Neural crest cell (in vitro differentiated cells): ENCODE measurements at places on chromosomes 4 and X.

DNA sequence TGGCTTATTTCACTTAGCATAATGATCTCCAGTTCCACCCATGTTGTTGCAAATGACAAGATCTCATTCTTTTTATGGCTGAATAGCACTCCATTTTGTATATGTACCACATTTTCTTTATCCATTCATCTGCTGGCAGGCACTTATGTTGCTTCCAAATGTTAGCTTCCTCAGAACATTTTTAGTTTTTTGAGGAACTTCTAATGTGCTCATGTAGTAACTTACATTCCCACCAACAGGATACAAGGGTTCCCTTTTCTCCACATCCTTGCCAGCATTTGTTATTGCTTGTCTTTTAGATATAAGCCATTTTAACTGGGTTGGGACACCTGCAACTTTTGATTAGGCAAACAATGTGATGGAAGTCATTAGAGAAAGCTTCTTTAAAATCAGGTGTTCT lies 454.2 kb downstream of the NLGN4X start:
- no peak for DNase-seq

GRCh38 chrX:101252634-101253033 lies 33.0 kb downstream of the DRP2 start:
- DNase-seq: no peak

GRCh38 chr4:169314906-169315305 lies 44.1 kb upstream of the SH3RF1 start:
- DNase-seq: no peak

GRCh38 chr4:112003231-112003907 lies 141.9 kb upstream of the FAM241A start:
- DNase-seq: no peak

- no peak for DNase-seq
These were observed 239.3 kb downstream of the GRIA2 start for GRCh38 chr4:157459785-157460184.

- DNase-seq: no peak
These were observed 557.6 kb upstream of the DIPK2B start for GRCh38 chrX:45758319-45758718.

GRCh38 chr4:112765317-112765974 lies 128.5 kb downstream of the LARP7 start:
- DNase-seq: no peak

DNA sequence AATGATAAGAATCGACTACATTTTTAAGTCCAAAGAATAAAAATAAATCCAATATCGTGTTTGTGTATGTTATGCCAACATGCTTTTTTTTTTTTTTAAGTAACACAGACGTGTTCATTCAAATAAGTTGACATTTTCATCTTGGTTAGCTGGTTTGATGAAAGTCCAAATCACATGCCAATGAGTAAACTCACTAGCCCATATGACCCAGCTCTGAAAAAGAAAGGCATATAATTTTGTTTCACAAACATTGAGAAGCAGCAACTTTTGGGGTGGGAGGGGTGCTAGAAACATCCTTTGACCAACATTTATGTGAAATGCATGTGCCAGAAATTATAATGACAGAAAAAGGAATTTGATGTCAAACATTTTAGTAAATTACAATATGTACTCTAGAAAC lies 61.6 kb upstream of the SPP1 start:
- no peak for DNase-seq

DNA sequence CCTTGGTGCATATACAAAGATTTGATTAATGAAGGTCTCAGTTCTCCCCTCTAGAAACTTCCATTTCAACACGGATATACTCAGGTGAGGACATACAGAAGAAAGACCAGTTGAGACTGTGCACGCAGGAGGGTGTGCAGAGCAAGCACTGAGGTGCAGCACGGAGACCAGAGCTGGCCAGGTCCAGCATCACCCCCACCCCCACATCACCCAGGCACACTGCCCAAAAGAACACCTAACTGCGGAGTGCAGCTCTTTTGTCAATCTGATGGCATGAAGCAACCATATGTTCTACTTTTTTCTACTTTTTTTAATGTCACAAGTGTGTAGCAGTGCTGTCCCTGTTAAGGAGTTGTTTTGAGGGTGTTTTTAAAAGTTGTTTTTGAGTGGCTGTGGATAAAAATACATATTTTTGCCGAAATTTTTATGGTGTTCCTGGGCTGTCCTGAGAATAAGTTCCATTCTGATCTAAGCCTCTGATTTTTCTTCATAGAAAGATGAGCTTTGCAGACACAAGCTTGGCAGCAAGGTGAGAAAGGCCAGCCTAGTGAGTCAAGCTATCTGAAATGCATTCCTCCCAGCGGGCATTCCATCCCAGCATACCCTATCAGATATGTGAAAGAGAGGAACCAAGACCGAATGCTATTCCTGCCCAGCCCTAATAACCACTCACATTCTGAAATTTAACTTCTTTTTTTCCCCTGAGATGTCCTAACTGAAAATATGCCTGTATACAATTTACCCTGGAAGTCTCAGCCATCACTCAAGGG lies 173.7 kb downstream of the PTTG2 start:
- no peak for DNase-seq

DNA sequence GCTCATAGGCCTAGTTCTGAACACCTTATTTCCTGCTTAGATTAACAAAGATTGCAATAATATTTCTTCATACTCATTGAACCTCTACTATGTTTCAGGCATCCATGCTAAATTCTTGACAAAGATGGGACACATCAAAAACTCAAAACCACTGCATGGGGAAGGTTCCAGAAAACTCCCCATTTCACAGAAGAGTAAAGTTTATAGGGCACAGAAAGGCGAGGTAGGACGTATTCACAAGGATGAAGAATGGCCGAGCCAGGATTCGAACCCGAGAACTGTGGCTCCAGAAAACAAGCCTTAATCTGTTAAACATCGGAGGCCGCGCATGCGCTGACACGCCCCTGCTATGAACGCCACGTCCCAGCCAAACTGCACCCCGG lies 688 bp downstream of the UXT start:
- no peak for DNase-seq

GRCh38 chrX:17812763-17813162 lies 48.3 kb downstream of the RAI2 start:
- no peak for DNase-seq

GRCh38 chr4:10729366-10729765 lies 44.8 kb upstream of the CLNK start:
- no peak for DNase-seq

DNA sequence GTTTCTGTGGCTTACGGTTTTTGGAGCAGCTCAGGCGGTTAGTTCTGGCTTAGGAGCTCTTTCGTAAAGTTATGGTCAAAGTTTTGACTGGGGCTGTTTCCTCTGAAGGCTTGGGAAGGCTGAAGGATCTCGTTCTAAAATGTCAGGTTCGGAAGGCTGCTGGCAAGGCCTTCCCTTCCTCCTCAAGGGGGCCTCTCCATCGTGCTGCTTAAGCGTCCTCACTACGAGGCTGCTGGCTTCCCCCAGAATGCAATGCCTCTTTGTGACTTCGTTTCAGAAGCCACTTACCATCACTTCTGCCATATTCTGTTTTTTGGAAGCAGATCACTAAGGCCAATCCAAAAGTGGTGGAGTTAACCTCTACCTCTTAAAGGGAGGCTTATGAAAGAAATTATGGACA lies 1196.4 kb upstream of the TENM3 start:
- no peak for DNase-seq

DNA sequence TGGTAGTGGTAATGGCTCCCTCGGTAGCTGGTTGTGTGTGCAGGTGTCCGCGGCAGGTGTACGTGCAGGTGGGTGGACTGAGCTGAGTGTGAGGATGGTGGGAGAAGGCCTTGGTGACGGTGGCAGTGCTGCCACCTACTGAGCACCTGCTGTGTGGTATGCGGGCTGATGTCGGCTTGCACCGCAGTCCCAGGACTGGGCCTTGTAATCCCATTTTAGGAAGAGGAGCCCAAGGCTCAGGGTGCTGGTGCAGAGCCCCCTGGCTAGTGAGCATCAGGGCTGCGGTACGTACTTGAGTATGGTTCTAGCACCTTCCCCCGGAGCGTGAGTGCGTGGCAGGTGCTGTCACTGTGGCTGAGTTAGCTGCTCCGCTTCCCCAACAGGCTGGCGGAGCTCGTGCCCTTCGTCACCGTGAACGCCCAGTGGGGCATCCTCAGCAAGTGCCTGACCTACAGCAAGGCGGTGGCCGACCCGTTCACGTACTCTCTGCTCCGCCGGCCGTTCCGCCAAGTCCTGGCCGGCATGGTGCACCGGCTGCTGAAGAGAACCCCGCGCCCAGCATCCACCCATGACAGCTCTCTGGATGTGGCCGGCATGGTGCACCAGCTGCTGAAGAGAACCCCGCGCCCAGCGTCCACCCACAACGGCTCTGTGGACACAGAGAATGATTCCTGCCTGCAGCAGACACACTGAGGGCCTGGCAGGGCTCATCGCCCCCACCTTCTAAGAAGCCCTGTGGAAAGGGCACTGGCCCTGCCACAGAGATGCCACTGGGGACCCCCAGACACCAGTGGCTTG lies 5.7 kb upstream of the CPZ start:
- no peak for DNase-seq

DNA sequence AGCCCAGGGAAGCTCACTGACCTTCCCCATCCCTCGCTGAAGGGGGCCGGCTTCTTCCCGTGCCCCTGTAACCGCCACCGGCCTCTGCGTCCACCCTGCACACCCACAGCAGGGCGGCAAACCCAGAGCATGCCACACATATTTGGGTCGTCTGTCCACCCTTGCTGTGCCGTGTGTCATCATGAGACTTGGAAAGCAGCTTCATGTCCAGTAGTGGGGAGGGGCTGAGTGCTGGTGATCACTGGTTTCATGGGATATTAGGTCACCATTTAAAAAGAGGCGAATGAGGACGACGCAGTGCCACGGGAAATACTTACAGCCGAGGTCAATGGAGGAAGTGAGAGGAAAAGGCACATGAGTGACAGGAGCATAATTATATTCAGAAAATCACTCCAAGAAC lies 74.8 kb downstream of the HTRA3 start:
- no peak for DNase-seq

- DNase-seq: no peak
These were observed 179.5 kb upstream of the GATB start for GRCh38 chr4:151940291-151940690.

- no peak for DNase-seq
These were observed 115.5 kb downstream of the FNIP2 start for GRCh38 chr4:158884280-158884679.

DNA sequence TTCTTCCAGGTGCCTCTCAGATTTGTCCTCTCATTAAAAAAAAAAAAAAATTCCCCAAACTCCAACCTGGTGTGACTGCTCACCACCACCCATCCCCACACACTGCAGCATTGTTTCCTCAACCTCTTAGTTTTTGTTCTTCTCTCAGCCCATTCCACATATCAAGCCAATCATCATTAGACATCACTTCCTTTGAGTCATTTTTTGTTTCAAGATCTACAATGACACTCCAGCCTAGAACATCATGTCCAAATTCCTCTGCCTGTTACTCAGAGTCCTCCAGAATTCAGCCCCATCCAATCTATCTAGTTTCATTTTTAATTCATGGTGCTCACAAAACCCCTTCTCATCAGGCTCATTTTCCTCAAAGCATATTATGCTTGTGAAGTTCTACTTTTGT lies 262.5 kb upstream of the TEX13A start:
- no peak for DNase-seq

- no peak for DNase-seq
These were observed 343.7 kb downstream of the ARAP2 start for GRCh38 chr4:35900286-35901243.

DNA sequence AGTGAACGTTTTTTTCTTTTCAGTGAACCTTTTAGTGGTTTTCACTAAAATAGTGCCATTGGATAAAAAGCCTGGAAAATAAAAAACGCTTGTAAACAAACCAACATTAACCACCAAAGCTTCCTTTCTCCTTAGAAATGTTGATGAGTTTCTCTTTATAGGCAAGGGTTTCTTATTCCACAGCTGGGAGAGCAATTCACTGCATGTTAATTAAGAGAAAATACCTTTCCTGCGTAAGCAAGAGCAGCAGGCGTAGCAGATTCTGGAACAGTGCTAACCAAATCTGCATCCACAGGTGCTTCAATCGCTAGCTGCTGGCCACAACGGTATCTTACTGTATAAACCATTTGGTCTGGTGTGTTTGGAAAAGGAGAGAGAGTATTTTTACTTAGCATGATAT lies 13.3 kb upstream of the AASDH start:
- no peak for DNase-seq

DNA sequence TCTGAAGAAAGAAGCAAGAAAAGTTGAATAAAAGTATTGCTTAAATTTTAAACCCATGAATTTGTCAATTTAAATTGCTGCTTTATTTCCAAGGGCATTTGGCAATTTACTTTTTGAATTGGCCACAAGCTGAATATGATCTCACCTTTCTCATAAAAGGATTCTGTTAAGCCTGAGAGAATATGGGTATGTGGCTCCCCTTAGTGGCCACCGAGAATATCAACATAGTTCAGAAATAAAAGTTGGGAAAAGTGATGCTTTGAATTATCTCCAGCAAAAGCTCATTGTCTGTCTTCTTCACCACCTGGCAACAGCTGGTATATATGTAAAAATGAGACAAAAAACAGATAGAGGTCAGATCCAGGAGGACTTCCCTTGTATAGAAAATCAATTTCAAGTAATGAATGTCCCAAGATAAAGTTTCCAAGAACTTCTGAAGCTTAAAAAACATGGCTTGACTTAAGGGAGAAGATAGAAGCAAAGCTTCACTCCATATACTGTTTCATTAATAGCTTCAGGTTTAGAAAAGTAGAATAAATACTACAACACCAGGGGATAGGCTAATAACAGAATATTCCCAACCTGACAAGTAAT lies 290.7 kb upstream of the FAM241A start:
- peak; percentile 39 for DNase-seq

GRCh38 chrX:30308263-30309138 lies 689 bp downstream of the NR0B1 start:
- peak; percentile 9 for DNase-seq
